ENCODE measurements at places on chromosomes 3 and 15.

DNA sequence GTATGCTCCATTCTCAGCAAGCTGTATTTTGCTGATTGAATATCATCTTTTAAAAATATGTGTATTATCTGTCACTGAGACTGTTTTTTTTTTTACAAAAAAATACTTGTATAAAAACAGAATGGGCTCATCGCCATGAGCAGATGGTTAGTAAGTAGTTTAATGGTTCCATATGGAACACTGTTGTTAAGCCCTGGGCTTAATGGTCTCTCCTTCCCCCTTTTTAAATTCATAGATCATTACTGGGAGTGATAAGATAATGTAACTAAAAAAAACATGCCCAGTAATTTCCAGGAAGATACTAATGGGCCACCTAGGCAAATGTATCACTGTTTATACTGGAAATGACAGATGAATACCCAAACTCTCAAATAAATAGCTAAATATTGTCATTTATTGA, 95.3 kb upstream of the TPRG1 start:
- DNase-seq = no peak

DNA sequence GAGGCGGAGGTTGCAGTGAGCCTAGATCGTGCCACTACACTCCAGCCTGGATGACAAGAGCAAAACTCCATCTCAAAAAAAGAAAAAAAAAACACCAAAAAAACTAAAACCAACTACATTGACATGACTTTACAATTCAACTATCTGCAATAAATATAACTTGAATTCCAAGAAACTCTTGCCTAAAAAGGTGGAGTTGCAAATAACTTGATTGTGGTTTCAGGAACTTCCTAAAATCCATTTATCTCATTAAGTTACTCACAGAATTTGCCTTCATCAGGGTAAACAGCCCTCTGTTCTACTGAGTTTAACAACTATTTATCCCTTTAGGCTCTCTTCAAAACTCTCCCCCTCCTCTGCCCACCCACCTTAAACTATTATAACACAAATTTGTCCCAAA, 2.7 kb upstream of the MAPK6 start:
- no peak for DNase-seq

DNA sequence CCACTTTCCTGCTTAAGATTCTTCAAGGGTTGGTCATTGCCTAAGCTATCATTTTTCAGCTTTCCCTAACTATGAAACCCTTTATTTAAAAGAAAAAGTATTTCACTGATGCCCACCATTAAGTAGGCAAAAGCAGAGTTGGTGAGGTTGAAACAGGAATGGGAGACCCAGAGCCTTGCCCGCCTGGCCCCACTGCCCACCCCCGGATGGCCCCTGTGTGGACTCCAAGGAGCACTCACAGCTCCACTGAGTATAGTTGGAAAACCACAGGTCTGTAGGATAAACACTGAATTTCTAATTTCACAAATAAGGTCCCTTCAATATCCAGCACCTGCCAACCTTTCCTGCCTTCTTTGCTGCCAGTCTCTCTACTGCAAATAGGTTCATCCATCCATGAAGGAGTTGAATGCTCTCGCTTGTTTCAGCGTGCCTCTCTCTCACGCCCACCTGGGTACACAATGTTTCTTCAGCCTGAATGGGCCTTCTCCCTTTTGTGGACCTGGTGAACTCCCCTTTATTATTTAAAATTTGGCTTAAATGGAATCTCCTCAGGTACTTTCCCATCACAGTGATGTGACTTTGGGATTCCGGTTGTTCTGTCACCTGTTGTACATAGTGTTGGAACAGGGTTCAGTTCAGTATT, 8.7 kb upstream of the ACAP2 start:
- no peak for DNase-seq

GRCh38 chr3:10961921-10962320, 30.6 kb upstream of the SLC6A1 start:
- DNase-seq = no peak

GRCh38 chr3:99484871-99485270, 153.5 kb upstream of the COL8A1 start:
- no peak for DNase-seq

DNA sequence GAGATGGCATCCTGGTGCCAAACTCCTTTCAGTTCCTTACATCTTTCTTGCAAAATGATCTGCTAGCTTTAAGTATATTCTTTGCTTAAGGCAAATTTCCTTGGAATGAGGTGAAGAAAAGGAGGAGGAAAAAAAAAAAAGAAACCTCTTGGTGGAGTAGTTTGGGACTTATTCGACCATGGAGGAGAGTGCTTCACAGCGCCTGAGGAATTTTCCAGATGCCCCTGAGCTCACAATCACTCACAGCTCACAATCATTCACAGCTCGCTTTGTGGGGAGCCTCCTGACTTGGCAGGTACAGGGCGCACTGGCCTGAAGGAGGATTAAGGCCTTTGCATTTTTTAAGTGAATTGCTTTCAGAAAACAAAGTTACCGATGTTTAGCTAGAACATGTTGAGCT, 53.9 kb downstream of the BOC start:
- DNase-seq = no peak

- DNase-seq = no peak
Observed at GRCh38 chr15:78983146-78983918, 38.5 kb upstream of the CTSH start.
